ENCODE measurements at places on chromosomes 2 and 18.

GRCh38 chr2:79941179-79941578 lies 363.4 kb downstream of the LRRTM1 start:
- no peak for DNase-seq

- DNase-seq = no peak
Measured at GRCh38 chr2:118918017-118918416, 24.0 kb upstream of the MARCO start.

DNA sequence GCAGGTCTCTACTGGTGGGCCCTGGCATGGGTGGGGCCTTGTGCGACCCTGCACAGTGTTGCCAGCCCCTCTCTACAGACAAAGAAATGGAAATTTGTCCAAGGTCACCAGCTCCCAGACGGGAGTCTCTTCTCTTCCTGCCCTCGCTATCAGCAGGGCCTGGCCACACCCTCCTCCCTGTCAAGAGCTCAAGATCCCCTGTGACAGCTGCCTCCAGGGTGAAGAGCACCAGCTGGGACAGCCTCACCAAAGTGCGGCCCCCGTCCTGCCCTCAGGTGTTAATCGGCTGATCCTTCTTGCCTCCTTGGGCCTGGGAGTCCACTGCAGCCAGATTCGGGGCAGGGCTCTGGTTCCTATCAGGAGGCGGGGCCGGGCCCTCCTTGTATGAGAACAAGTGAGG lies 259.1 kb downstream of the TWIST2 start:
- DNase-seq = no peak

GRCh38 chr2:229445019-229445418 lies 173.9 kb upstream of the PID1 start:
- DNase-seq = no peak

DNA sequence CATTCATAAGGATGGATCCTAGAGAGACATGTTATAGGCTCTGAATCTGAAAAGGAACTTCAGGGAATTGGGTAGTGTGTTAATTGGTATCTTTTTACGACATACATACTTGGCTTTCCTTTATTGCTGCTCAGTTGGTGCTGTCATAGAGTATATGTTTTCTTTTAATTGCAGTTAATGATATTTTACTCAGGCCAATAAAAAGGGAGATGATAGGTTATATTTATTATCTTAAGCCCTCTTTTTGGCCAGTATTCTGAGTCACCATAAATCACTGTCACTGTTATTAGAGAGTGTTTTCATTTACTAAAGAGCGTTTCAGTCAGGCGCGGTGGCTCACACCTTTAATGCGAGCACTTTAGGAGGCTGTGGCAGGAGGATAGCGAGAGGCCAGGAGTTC lies 47.6 kb downstream of the RALBP1 start:
- DNase-seq = no peak

DNA sequence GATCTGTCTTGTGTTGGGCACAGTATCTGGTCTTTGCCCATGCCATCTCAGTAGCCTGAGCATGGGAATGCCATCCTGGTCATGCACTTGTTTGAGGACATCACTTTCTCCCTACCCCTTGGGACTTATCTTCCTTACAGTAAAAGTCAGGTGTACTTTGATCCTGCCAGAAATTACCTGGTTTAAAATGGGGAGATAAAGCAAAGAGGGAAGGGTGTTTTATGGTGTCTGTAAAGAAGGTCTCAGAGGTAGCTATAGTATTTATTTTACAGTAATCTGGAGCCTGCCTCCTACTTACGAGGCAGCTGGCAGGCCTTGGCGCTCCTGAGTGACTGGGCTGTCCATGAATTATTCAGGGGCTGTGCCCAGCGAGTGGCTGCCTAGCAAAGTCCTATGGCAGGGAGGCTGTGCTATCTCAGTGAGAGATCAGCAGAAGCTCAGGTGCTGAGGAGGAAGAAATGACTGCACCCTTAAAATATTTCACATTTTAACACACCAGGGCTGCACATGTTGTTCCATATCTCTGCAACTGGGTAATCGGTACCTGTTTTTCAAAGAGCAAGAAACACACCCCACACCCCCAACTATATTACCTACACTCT lies 93.9 kb downstream of the SPTBN1 start:
- no peak for DNase-seq

DNA sequence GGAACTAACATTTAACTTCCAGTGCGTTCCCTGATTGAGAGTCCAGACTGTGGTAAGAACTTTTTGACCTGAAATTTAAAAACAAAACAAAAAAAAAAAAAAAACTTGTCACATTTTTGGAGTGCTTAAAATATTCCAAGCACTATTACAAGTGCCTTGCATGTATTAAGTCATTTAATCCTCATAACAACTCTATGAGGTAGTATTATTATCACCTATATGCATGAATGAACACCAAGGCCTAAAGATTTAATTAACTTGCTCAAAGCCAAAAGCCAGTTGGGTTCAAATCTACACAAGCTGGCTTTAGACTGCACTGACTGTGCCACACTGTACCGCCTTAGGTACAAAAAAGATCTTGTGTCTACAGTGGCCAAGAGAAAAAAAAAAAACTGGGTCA lies 35.2 kb downstream of the METTL4 start:
- DNase-seq = no peak

GRCh38 chr2:240456447-240457222 lies 21.2 kb downstream of the GPC1 start:
- no peak for DNase-seq

DNA sequence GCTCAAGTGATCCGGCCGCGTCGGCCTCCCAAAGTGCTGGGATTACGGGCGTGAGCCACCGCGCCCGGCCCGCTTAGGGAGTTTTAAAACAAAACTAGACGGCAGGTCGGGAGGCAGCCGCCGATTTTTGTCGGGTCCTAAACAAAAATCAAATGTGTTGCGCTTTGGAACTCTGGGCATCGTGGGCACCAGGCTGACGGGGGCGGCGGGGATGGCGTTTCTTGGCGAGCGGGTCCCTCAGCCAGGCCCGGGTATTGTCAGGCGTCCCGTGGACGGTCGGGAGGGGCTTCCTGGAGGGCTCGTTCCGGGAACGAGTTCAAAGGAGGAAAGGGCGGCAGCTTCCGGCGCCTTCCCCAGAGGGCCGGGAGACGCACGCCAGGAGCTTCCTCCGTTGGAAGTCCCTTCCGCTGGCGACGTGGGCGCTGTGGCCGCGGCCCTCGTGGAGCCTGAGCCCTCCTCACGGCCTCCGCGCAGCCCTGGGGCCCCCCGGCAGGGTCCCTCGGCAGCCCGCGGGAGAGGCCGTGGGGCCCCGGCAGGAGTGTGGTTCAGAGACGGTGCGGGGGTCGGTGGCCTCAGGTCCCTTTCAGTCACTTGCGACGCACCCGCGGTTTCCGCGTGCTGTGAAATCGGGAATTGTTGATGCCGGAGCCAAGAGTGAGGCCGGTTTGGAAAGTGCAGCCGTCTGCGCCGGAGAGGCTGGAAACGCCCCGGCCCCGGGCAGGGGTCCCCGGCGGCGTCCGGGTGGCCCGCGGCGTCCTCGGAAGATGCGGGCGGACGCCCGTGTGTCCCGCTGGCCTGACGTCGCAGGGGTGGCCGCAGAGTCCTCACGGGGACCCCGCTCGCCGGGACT lies 59.3 kb downstream of the EMILIN2 start:
- peak; percentile 30 for DNase-seq

GRCh38 chr2:203908066-203908796 lies 28.3 kb upstream of the ICOS start:
- no peak for DNase-seq

DNA sequence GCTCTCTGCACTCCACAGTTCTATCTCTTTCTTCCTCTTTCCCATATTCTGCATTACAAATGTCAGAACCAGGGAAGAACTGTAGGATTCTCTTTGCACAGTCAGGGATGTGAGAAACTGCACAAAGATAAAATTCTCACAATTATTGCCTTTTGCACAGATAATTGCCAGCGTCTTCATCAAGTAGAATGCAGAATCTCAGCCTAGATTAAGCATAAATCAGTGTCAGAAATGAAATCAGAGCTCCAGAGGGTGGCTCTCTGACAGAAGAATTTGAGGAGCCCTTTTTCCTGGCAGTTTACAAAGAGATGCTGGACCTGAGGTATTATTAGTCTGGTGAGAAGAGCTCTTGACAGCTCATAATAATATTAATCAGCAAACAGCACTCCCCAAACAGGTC lies 173.1 kb downstream of the PTH2R start:
- no peak for DNase-seq

- no peak for DNase-seq
Measured at GRCh38 chr2:207480521-207481040, 49.2 kb upstream of the CREB1 start.

DNA sequence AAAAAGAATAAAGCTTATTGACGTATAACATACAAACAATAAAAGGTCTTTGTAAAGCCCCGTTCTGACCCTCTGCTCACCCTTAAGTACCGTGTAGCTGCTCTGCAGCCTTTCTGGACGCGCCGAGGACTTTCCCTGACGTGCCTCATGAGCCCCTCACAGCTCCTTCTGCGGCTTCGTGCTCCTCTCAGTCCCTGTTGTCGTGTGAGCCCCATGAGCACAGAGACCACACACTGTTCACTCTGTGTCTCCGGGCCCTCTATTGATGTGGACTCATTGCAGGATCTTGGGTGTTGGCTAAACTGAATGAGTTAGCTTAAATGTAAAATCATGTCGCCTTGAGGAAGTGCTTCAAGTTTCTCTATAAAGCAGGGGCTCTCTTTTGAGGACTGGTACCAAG lies 43.6 kb upstream of the INHBB start:
- no peak for DNase-seq

GRCh38 chr2:25669520-25669919 lies 3.9 kb downstream of the DTNB start:
- no peak for DNase-seq

- no peak for DNase-seq
Measured at GRCh38 chr2:185618625-185619024, 120.0 kb upstream of the FSIP2 start.

DNA sequence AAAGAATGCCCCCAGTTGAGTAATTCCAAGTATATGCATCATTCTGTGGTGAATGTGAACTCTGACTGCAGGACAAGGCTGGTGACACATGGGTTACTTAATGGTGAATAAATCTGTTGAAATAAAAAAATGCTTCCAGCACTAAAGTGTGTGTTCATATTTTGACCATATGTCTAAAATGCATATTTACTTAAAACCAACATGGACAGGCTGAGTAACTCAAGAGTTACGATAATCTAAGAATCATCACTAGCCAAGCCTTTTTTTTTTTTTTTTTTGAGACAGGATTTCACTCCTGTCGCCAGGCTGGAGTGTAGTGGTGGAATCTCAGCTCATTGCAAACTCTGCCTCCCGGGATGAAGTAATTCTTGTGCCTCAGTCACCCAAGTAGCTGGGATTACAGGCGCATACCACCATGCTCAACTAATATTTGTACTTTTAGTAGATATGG lies 47.1 kb upstream of the CCBE1 start:
- DNase-seq = no peak

DNA sequence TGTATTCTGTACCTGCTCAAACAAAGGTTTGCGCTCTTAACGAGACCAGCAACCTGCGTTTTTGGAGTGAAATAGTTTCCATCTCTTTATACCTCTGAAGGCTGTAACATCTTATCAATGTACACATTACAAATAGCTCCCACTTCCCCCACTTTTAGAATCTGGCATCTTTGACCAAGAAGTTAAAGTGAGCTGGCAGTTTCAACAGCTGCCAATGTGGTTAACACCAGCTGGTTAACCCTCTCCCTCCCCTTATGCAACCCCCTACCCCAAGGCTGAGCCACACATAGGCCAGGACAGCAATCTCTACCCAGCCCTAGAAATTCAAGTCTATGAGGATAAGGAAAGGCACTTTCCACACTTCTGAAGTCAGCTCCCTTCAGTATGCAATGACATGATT lies 2.2 kb upstream of the SERTAD2 start:
- no peak for DNase-seq

GRCh38 chr2:63834401-63834800 lies 7.3 kb upstream of the UGP2 start:
- no peak for DNase-seq
